ENCODE measurements at places on chromosomes 4 and X. TPM values are rescaled to one million over a fixed set of nuclear protein-coding genes. Genes with fewer than 3 reads are reported as not detected.

RTL9 gene
- 0.17 TPM for total RNA-seq

- DNase-seq, result no peak
These were observed 229.3 kb upstream of the NEIL3 start for GRCh38 chr4:177080388-177080787.

DNA sequence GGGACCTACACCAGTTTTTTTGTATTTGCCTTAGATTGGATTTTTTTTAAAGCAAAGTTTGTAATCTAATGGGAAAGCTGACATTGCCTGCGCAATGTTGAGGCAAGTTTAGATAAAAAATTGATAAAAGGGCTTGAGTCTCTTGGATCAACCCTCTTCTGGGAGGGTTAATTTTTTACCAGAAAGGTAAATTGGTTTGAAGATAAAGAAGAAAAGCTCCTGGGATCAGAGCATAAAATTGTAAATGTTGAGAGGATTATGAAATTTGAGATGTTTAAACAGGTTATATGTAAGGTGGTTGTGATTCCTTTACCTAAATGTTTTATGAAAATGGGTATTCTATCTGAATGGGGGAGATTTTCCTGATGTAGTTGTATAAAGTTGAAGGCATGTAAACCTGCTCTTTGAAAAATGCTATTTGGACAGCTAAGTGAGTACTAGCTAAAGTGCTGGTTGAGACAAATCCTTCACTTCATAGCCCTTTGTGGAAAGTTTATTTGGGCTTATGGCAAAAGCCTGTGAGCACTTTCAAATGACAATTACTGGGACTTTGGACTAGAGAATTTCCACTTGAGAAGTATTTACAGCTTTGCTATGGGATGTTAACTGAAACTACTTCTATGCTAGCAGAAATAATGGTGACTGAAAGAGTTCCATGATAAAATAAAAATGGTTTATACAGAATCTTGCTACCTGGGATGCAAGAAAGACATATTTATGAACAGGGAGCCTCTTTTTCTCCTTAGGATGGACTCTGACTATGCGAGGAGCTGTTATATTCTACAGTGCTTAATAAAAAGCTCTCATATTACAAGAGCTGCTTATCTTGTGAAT lies 56.2 kb downstream of the UGT2B10 start:
- no peak for DNase-seq

GRCh38 chr4:7734651-7735260 lies 204.9 kb downstream of the AFAP1 start:
- no peak for DNase-seq

GRCh38 chr4:165631912-165632311 lies 241.1 kb upstream of the TLL1 start:
- DNase-seq, result no peak

All from mucosa of gallbladder (tissue), 1 donor.